ENCODE measurements at places on chromosomes 3 and 15.

- DNase-seq: no peak
Measured at GRCh38 chr3:156761007-156761406, 65.1 kb upstream of the LEKR1 start.

- no peak for DNase-seq
Measured at GRCh38 chr15:99749386-99749785, 16.1 kb upstream of the LYSMD4 start.

DNA sequence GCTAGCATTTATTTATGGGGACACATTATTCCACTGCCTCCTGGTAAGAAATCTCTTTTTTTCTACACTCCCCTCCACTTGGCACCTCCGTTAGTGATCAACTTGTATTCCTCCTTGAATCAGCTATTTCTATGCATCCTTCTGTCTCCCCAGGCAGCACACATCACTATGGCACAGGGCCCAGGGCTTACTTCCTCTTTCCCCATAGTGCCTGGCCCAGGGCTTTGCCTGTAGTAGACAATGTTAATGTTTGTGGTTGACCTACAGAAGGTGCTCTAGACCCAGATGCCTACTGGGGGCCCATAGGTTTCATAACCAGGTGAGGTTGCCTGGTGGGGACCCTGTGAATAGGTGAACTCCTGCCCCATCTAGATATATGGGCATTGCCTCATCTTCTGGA is 44.9 kb downstream of the EPHB1 start:
- DNase-seq: no peak

DNA sequence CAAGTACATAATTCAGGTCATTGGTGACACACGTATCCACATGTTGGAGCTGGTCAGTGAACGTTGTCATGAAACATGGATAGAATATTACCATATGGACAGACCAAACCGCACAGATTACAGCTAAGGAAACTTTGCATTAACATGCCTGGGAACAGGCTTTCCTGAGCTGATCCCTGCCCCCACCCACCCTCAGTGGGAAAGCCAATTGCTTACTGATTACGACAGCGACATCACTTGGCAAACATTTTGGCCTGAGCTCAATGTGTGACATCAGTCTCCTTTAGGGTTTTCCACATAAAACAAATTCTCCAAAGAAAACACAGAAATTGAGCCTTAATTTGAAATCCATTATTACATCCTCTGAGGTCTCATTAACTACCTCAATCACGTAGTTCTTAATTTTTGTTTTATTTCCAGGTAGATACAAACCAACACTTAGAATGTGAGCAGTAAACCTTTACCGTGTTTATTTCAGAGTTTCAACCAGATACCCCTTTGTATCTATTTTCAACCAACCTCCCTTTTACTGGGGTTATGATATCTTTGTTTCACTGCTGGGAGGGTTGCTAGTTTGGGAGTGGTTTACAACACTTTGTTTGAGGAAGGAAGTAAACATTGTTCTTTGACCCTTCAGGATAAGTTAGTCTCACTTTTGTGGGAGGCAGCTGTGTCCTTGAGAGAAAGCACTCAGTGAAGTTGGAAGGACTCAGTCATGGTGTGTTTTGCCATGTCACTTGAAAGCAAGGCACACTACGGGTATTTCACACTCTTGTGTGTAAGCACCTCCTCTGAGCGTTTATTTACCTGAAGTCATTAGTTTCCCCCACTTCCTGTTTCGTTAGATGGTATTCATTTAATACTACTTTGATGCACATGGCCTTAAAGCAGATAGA is 103.1 kb downstream of the CMSS1 start:
- DNase-seq: no peak

DNA sequence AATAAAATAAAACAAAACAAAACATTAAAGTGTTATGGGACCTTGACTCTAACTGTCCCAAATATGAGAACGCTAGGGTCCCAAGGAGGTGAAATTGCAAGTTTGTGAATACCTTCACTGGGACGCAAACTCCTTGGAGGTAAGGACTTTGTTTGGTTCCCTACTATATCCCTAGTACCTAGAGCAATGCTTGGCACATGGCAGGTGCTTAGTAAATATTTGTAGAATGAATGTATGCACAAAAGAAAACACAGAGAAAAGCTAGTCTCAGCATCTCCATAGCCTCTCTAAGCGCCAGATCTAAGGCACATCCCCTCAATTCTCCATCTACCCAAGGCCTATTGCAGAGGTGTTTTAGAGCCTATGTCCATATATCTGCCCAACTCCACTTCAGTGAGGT is 30.5 kb downstream of the GPR176 start:
- DNase-seq: no peak

DNA sequence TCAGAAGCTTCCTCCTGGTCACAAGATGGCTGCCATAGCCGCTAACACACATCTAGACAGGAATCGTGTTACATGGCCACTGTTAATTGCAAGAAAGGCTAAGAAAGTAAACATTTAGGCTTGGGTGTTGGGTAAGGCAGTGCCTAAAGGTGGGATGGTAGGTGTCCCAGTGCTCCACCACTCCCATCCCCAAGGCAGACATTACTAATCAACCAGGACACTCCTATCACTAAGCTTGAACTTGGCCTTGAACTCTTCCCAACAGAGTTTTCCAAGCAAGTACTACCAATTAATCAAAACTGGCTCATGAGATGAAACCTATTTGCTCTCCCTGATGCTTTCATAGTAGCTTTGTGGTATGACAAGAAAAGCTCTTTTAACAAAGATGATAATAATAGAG is 37.9 kb upstream of the C3orf80 start:
- no peak for DNase-seq

- no peak for DNase-seq
Measured at GRCh38 chr15:33801954-33802353, 166.3 kb upstream of the CHRM5 start.

- no peak for DNase-seq
Measured at GRCh38 chr3:73556520-73557372, 68.0 kb downstream of the PDZRN3 start.

DNA sequence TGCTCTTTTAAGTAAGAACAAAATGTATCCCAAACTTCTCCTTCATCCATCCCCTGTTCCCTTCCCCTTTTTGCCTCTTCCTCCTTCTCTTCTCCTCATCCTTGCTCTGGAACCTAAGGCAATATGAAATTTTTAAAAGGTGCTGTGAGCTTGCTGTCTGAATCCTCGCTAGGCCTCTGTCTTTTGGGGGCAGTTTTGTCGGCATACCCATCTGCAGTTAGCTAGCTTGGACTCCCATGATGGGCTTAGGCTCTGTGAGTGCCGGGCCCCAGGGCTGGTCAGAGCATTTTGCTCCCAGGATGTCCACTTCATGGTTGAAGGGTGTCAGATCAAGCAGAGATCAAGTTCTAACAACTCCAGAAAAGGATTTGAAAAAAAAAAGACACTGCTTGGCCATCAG is 18.6 kb downstream of the ZIC1 start:
- no peak for DNase-seq

- DNase-seq: no peak
Measured at GRCh38 chr3:47813551-47814177, 10.7 kb downstream of the DHX30 start.

DNA sequence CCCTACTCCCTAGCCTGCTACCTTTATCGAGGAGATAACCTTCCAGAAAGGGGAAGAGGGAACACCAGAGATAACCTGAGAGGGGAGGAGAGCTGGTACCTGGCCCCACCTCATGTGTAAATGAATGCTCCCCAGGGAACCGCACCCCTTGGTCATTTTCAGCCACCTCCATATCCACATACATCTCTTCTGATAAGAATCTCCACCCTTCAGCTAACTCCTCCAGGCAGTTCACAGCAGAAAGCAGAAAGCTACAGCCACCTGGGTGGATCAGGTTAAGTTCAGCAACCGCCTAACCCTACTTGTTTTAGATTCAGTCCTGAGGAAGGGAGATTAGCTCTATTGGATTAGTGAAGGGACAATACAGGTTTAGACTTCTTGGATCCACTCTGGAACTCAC is 38.0 kb upstream of the TIMP4 start:
- DNase-seq: no peak

DNA sequence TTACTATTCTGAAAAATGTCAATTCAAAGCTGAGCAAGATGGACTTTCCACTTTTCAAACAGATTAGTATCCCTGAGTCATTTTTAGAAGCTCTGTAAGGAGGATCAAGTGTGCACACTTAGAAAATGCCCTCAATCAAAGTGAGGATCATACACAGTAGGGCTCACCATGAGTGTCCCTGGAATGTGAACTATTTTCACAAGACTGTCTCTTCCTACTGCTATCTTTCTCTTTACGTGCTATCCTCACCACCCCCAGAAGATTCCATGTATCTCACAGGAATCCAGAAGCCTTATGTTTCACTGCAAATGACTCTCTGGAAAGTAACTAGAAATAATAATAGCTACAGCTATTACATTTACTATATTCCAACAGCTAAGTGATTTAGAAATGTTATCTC is 349.9 kb upstream of the TGFBR2 start:
- DNase-seq: no peak

DNA sequence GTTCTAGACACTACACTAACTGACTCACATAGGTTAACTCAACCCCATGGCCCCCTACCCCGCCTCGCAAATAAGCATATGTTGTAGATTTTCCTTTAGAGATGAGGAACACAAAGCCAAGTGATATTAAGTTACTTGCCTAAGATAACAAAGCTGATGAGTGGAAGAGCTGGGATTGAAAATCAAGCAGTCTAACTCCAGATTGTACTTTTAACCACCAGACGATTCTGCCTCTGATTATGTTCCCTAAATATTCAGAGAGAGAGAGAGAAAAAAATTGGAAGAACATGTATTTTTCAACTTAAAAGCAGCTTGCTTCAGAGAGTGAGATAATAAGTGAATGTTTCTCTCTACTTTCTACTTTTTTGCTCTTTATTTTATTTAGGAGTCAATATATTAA is 66.9 kb upstream of the THBS1 start:
- DNase-seq: no peak

DNA sequence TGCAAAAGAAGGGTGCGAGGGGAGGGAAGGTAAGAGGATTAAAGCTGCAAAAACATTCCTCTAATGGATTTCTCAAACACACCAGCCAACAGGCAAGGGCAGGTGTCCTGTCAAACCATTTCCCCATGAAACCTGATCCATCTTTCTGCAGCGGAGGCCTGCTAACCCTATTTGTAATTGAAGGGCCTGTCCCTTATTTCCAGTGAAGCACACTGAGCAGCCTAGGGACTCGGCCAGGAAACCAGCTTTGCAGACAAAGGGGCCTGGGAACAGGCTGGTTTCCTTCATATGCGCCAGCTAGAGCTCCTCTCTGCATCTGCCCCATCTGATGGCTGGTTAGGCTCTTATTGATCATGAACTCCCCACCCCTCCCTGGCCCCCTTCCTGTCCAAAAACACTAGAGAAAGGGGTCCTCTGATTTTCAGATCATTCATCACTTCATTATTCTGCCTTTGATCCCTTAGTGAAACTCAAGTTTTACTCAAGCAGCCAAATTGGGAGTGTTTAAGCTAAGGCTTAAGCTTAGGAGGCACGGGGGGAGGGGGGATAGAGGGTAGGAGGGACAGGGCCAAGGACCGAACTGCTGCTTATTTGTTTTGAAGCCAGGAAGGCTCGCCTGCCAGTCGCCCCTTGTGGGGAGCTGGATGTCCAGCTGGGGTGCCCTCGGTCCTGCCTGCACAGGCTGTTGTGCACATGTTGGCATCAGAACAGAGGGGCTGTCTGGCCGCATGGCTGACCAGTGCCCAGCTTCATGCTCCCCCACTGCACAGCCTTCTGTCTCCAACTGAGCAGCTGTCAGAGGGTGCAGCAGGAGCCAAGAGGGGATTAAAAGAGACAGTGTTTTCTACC is 53.1 kb downstream of the BOC start:
- no peak for DNase-seq

GRCh38 chr3:62416144-62416543 is 42.8 kb upstream of the FEZF2 start:
- DNase-seq: no peak

GRCh38 chr3:29065211-29065785 is 215.6 kb upstream of the RBMS3 start:
- DNase-seq: peak; percentile 62

DNA sequence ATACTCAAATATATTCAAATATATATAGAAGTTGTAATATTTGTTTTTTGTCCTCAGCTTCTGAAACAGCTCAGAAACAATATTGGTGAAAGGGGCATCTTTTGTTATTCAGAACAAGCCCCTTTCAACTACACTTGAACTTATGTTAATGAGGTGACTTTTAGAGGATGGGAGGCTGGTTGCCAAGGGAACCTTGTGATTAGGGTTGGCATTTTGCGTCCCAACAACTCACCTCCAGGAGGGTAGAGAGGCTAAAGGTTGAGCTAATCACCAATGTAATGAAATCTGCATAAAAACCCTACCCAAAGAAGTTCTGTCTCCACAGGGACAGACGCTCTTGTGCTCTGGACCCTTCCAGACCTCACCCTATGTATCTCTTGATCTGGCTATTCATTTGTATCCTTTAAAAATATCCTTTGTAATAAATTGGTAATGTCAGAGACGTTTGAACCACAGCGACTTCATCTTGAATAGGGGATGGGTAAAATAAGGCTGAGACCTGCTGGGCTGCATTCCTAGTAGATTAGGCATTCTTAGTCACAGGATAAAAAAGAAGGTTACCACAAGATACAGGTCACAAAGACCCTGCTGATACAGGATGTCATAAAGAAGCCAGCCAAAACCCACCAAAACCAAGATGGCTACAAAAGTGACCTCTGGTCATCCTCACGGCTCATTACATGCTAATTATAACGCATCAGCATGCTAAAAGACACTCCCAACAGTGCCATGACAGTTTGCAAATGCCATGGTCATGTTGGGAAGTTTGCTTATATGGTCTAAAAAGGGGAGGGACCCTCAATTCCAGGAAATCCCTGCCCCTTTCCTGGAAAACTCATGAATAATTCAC is 111.1 kb downstream of the FMN1 start:
- no peak for DNase-seq

GRCh38 chr3:157445857-157446256 is 9.2 kb downstream of the PTX3 start:
- DNase-seq: no peak

GRCh38 chr3:174951498-174952005 is 92.4 kb downstream of the NAALADL2 start:
- DNase-seq: no peak

DNA sequence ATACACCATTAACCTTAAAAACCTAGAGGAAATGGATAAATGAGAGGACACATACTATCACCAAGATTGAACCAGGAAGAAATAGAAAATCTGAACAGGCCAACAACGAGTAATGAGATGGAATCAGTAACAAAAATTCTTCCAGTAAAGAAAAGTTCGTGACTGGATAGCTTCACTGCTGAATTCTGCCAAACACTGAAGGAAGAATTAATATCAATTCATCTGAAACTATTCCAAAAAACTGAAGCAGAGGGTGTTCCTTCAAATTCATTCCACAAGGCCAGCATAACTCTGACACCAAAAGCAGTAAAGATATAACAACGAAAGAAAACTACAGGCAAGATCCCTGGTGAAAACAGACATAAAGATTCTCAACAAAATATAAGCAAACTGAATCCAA is 195.8 kb upstream of the GPR149 start:
- DNase-seq: no peak

DNA sequence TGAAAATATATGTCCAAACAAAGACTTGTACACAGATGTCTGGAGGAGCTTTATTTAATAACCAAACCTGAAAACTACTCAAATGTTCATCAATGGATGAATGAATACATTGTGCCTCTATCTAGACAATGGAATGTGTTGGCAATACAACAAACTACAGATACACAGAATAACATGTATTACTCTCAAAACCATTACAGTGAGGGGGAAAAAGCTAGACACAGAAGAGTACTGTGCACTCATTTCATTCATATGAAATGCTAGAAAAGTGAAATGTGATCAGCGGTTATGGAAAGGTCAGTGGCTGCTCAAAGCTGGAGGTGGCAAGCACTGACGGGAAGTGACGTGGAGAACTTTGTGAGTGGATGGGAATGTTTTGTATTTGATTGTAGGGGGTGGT is 13.2 kb downstream of the STOML1 start:
- DNase-seq: no peak

GRCh38 chr3:156582532-156583183 is 27.7 kb upstream of the SSR3 start:
- DNase-seq: no peak
